HT-29 (cell line): ENCODE measurements at places on chromosomes 11 and 22. TPM values are rescaled to one million over a fixed set of nuclear protein-coding genes. Genes with fewer than 3 reads are reported as not detected.

Gene KCNK7
- total RNA-seq: 1.2 and 2.5 TPM in 2 replicates

Gene BMAL1
- total RNA-seq: 8.3 and 11.8 TPM in 2 replicates

Gene PARVA
- total RNA-seq: 13.9 and 16.7 TPM in 2 replicates

Gene RCE1
- 122 and 138 TPM in 2 replicates for total RNA-seq

Gene VPS51
- 549 and 628 TPM in 2 replicates for total RNA-seq

Gene THY1
- total RNA-seq: 0.18 and 0.25 TPM in 2 replicates

Gene MB
- 0.79 and 0.86 TPM in 2 replicates for total RNA-seq

- DNase-seq: no peak
Observed at GRCh38 chr22:30824711-30825110, 130.0 kb downstream of the OSBP2 start.

- no peak for DNase-seq
Observed at GRCh38 chr11:114396916-114397315, 3.4 kb downstream of the C11orf71 start.

DNA sequence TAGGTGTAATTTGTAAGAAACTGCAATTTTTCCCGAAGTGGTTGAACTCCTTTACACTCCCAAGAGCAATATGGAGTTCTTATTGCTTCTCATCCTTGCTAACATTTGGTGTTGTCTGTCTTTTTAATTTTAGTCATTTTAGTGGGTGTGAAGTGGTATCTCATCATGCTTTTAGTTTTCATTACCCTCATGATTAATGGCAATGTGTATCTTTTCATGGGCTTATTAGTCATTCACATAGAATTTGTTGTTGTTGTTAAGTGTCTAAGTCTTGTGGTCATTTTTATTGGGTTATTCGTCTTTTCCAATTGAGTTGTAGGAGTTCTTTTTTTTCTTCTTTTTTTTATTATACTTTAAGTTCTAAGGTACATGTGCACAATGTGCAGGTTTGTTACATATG lies 238.3 kb upstream of the SESN3 start:
- no peak for DNase-seq

GRCh38 chr22:19707347-19708290 lies 6.7 kb upstream of the SEPTIN5 start:
- DNase-seq: no peak

GRCh38 chr11:79438631-79439409 lies 2.0 kb downstream of the TENM4 start:
- no peak for DNase-seq

- no peak for DNase-seq
Observed at GRCh38 chr11:44973632-44974401, 23.1 kb upstream of the TP53I11 start.

DNA sequence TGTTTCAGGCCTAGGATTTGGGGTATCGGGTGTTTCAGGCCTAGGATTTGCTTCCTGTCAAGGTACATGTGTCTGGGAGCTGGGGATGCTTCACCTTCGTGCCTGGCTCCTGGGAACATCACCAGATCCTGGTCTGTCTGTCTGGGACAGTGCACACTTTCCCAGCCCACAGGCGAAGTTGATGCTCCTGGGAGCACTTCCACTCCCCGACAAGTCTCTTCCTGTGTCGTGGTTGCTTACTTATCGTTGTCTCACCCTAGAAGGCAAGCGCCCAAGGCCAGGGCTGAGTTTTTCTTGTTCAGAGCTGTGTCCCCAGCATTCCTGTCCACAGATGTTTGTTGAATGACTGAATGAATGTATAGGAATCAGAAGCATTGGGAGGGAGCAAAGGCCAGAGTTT lies 71.5 kb downstream of the LINC01488 start:
- no peak for DNase-seq

DNA sequence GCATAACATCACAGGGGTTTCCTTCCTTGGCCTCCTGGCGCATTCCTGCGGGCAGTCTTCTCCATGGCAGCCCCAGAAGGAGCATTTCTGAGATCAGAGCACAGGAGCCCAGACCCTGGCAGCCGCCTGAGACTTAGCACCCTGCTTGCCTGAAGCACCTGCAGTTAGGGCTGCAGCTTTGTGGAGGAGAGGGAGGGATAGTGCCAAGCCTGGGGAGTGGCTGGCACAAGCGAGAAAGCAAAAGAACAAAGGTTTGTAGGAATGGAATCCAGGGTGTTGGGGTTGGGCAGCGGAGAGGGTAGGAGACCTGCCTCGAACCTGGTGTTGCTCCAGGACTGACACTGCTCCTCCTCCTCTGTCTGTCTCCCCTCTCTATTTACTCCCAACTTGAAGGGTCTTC lies 66.9 kb downstream of the SCN3B start:
- DNase-seq: peak; percentile 69

DNA sequence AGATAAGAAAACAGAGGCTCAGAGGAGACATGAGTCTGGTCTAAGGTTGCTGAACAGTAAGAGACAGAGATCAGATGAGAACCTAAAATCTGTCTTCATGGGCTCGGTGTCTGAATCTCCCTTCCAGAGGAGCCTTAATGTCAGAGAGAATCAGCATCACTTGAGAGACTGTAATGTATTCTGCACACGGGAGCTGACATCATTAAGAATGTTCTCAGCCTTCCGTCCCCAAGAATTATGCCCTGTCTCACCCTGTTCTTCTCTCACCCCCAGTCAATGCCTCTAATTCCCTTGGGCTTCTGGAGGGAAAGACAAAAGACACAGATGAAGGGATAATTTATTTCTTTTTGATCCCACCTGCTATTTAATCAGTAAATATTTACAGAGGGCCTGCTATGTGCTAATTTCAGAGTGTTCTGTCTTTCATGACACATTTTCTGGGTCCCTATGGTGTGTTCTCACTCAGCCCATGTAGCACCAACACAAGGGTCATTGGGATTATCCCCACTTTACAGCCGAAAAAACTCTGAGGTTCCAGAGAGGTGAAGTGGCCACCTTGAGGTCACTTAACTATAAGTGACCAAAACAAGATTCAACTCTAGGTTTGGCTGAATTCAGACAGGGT lies 61.8 kb downstream of the CD82 start:
- DNase-seq: no peak

DNA sequence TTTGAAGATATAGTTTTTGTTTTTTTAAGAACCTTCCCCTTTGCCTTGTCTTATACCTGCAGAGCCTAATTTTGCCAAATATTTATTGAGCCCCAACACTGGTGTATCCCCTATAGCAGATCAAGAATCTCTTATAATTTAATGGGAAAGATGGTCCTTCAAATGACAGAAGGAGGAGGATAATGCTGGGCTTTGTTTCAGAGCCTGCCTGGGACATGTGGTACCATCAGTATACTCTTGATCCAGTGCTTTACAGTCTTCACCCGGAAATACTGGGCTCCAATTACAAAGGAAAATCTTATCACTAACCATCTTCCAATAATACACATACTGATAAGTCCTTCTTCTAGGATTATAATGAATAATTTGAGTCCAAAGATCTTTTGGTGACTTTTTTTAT lies 84.7 kb downstream of the GAB2 start:
- DNase-seq: no peak

DNA sequence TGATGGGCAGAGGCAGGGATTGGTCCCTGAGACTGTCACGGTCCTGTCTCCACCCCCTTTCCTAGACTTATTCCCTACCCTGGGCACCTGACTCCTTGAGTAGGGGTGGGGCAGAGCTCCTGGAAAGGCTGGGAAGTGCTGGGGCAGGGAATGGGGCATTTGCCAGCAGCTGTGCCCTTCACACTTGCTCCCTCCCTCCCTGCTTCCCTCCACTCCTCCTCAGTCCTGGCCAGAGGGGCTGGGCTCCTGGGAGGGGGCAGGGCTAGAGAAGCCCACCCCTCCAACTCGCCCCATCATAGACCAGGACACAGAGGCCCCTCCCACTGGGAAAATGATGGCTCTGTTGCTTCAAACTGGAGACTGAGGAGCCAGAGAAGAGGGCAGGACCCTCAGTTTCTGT lies 11.6 kb downstream of the SCN2B start:
- no peak for DNase-seq

DNA sequence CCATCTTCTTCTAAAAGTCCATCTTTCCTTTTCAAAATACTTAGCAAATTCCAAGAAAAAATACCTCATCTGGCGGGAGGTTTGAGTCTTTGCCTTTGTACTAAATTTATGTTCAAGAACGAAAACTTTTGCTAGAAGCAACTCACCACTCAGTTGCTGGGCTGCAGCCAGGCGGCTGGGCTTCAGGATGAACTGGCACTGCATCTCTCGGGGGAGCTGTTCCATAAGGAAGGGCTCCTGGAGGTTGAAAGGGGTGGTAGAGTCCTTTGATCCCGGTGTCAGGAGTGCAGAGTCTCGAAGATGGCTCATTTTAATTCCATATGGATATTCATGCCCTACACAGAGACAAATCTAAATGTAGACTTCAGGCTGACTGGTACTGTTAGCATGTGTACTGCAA lies 105.8 kb downstream of the ARHGAP20 start:
- no peak for DNase-seq

DNA sequence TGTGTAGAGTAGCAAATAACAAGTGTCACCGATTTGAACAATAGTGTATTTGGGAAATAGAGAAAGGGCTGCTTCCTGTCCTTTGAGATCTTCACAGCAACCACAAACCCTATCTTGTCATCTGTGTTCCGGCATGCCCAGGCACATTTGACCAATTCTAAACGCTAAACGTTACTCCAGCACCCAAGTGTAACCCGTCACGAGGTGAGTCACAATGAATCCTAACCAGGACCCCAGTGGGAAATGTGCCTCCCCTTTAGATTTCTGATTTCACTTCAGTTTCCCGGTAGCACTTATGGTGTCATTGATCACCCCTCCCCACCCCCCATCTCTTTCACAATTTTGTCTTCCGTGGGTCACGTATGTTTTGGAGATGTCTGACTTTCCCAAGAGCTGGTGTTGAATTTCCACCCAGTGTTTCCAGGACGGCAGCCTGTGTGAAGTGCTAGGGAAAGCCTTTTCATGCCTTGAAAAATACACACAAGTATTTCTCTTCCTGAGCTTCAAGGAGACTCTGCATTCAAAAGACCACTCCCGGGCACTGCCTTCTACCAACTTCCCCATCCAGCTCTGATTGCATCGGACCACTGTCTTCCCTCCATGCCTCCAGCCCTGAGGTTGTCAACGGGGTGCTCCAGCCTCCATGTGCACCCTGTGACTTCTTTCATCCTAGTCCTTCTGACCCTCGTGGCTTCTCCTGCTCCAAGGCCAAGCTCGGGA lies 10.5 kb upstream of the C11orf24 start:
- no peak for DNase-seq

DNA sequence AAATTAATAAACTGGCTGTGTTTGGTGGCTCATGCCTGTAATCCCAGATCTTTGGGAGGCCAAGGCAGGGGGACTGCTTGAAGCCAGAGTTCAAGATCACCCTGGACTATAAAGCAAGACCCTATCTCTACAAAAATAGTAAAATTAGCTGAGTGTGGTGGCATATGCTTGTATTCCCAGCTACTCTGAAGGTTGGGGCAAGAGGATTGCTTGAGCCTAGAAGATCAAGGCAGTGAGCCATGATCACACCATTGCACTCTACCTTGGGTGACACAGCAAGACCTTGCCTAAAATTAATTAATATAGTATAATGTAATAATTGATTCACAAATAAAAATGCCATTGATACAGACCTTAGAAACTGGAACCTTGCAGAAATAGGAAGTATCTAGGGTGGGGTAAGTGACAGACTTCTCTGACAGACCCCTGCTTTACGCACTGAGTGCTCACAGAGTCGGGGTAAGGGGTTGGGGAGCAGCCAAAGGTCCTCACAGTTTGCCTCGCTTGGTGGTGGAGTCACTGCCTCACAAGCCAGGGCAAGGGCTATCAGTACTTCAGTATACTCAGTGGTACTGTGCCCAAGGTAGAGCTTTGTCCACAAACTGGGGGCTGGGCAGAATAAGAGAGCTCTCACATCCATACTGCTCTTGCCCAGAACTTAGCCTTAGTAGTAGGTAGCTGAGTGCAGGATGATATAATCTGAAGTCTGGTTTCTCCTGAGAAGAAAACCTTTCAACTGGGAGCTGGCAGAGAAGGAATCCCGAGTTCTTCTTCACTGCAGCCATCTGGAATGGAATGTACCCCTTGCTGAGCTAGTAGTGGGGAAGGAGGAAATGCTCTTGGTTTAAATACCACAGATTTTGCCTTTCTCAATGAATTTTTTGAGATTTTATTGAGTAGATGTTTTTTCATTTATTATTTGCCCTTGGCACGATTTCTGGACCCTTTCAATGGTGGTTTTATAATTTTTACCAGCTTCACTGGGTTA lies 65.5 kb downstream of the EMSY start:
- DNase-seq: no peak

DNA sequence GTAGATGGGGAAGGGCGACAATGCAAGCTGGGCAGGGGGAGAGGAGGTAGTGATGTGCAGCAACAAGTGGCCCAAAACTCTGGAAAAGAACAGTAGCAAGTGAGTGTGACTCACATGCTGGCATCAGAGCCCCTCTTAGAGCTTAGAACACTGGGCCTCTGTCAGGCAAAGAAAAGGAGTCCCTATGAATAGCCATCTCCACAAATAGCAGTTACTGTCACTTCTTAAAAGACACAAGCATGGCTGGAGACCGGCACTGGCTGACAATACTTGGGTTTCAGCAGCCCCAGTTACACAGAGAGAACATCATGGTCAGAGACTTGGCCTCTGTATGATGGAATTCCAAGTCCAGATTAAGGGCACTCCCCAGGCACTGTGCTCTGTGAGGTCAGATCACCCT lies 58.2 kb downstream of the PRCP start:
- DNase-seq: no peak

GRCh38 chr11:75773595-75774353 lies 5.2 kb downstream of the DGAT2 start:
- DNase-seq: no peak

DNA sequence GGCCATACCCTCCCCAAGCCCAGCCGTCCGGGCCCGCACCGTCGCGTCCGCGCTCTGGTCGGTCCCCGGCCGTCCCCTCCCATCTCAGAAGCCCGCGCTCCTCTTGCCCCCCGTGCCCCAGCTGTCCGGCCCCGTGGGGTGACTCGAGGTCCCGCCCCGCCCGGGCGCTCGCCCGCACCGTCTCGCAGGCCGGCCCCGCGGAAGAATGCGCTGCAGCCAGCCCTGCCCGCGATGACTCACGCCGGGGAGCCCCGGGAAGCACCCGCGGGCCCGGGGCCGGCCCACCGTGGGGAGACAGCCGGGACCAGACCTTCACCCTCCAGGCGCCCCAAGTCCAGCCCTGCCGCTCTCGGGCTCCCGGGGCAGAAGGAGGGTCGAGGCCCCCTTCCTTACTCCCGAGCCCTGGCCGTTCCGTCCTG lies 320 bp upstream of the PHLDA2 start:
- peak; percentile 91 for DNase-seq

DNA sequence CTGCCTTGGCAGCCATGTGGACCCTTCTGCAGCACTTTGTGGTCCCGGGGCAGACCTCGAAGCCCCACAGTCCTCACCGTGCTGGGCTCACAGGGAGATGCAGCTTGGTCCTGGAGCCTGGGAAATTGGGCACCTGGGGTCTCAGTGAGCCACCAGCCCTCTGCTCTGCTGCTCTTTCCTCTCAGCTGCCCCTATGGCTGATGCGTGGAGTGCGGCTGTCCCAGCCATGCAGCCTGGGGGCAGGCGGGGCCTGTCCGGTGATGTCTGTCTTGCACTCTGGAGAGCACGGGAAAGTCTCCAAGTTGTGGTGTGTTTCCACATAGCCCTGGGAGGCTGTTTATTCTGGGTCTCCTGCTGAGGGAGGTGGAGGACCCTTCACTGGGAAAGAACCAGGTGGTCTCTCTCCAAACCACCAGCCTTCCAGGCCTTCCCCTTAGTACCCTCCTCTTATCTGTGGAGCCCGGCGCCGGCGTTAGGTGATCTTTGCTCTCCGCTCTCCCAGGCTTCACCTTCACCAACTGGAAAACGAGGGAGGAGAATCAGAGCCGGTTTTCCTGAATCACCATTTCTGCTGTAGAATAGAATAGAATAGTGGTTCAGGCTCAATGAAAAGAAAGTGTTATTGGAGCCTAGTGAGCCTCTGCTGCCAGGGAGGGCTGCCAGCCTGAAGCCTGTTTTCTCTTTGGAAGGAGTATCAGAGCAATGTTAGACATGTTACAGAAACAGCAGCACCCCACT lies 41.2 kb upstream of the GRAMD4 start:
- no peak for DNase-seq
